ENCODE measurements at places on chromosomes 11 and 22.
A peak's percentile ranks its signal among the peaks of the same experiment; 100 is the strongest.

DNA sequence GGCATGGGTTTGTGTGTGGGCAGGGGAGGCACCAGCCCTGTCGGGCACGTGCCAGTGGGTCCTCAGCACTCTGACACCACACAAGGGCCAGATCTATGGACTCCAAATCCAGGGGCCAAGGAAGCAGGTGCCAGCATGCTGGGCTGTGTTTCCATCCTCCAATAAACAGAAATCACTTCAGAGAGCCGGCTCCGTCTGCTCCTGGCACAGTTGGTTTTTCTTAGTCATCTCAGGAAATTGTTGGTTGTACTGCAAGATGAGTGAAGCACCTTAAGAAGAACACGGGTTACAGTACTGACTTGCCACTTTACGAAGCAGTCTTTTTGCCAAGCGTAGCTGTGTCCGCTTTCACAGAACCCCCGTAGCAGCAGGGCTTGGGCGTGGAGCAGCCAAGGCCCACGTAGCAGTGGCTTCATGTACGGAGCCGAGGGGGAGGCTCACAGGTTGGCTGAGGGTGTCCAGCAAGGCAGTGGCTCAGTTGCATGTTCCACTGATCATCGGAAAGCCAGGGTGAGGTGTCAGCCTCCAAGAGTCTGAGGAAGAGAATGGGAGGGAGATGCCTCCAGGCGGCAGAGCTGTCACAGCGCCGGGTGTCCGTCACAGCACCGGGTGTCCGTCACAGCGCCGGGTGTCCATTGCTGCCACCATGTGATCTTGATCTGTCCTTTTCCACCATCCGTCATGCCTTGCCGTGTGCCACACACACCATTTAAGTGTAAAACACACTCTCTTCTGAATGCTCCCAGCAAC, 314.9 kb downstream of the CTTN start:
- no peak for DNase-seq

GRCh38 chr11:14305649-14306048, 53.3 kb downstream of the RRAS2 start:
- DNase-seq: no peak

GRCh38 chr22:44701187-44701790, 715 bp upstream of the PRR5 start:
- no peak for DNase-seq

DNA sequence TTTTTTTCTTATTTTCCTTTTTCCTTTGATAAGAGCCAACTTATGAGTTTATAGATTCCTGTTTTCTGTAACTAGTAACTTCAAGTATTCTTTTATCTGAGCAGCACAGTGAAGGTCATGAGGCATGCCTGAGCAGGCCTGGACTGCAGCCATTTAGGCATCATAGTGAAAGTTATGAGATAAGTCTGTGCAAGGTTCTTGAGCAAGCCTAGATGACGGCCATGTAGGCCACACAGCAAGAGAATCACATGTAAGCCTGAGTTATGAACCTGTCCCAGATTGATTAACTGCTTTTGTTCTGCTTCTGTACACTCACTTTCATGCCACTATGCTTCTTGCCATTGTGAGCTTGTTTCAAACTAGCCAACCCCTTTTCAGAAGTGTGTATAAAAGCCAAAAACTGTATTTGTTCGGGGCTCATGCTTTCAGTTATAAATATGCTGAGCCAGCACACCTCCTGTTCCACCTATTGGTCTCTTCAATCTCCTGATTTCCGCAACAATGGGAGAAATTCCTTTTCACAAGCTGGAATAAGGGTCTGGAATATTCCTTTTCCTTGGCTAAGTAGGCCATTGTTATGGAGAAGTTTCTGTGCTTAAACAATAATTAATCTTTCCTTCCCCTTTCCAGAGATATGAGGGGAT, 745.7 kb downstream of the FAM181B start:
- peak; percentile 44 for DNase-seq

GRCh38 chr11:76026281-76026680, 180.0 kb downstream of the WNT11 start:
- DNase-seq: no peak

DNA sequence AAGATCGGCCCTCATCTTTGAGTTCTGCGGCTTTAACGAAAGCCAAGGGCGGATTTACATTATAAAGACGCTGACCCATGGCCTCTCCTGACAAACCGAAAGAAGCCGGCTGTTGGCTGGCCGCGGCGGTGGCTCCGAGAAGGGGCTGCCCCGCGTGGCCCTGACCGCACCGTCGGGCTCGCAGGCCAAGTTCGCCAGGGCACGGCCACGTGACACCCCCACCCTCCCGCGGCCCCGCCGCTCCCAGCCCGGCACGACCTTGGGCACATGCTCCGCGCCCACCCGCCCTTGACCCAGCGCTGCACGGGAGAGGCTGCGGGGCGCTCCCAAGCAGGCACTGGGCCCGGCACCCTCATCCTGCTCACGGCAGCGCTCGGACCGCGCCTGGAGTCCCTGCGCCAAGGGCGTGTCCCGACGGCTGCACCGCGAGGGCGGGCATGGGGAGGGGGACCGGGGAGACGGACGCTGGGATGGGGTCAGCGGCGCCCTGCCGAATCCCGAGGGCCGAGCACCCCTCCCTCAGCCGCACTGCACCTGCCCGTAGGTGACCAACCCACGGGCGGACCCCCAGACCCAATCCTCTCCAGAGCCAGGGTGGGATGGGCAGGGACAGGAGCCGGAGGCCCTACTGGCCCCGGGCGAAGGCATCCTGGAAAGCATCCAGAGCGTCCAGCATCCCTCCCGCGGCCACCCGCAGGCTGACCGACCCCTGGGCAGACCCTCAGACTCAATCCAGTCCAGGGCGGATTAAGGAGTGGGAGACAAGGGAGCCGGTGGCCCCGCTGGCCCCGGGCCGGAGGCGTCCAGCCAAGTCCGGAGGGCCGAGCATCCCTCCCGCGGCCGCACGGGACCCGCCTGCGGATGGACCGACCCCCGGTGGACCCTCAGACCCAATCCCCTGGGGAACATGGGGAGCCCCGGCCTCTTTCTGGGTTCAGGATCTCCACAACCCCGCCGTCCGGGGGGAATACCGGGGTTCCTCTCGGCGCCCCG, 759 bp downstream of the CPT1A start:
- DNase-seq: peak; percentile 76

- DNase-seq: peak; percentile 42
These were observed 42.2 kb downstream of the TMEM123 start for GRCh38 chr11:102410382-102410784.

GRCh38 chr11:130801333-130802122, 114.8 kb downstream of the SNX19 start:
- peak; percentile 75 for DNase-seq

DNA sequence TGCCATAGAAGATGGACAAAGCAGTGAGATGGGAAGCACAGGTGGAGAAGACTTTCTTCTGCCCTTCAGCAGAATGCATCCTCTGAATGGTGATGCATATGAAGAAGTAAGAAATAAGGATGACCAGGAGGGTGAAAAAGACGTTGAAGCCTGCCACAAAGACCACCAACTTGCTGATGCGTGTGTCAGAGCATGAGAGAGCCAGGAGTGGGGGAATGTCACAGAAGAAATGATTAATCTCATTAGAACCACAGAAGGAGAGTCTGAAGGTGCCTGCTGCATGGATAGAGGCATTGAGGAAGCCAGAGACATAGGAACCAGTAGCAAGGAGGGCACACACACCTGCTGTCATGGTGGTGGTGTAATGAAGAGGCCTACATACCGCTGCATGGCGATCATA, 550 bp downstream of the OR5B21 start:
- no peak for DNase-seq

GRCh38 chr22:26949193-26949592, 291.8 kb downstream of the MIAT start:
- DNase-seq: peak; percentile 45

GRCh38 chr22:34986523-34986922, 79.4 kb upstream of the ISX start:
- no peak for DNase-seq

GRCh38 chr22:20803696-20804324, 29.9 kb downstream of the SERPIND1 start:
- peak; percentile 47 for DNase-seq

DNA sequence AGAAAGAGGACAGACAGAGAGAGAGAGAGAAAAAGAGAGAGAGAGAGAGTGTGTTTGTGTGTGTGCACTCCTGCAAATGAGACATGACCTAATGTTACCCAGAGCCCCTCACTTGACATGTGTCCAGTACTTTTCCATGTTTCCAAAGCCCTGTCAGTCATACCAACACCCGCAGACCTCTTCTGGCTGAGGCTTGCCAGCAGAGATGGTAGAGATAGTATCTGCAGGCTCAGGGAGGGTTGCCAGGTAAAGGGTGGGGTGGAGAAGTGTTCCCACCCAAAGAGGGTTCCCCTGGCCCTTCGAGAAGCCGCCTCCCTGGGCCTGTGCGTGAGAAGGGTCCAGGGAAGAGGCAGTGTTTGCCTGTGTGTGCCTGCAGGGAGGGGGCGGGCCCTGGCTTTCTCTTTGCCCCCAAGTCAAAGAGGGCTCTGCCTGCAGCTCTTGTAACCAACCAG, 40.7 kb downstream of the POU2F3 start:
- DNase-seq: no peak

- DNase-seq: no peak
These were observed 53.3 kb downstream of the SMIM38 start for GRCh38 chr11:69209038-69209350.

GRCh38 chr22:46993633-46994032, 231.2 kb downstream of the TBC1D22A start:
- no peak for DNase-seq

All from GM23248 (cell line).